Stimulated activated CD8-positive, alpha-beta memory T cell treated with anti-CD3 and anti-CD28 coated beads, Interleukin-4, amount 100 ng/mL, for 1 hour (primary cell): ENCODE measurements at places on chromosomes 12 and 14.

GRCh38 chr14:30885840-30886740 is 11.7 kb downstream of the COCH start:
- DNase-seq: no peak

DNA sequence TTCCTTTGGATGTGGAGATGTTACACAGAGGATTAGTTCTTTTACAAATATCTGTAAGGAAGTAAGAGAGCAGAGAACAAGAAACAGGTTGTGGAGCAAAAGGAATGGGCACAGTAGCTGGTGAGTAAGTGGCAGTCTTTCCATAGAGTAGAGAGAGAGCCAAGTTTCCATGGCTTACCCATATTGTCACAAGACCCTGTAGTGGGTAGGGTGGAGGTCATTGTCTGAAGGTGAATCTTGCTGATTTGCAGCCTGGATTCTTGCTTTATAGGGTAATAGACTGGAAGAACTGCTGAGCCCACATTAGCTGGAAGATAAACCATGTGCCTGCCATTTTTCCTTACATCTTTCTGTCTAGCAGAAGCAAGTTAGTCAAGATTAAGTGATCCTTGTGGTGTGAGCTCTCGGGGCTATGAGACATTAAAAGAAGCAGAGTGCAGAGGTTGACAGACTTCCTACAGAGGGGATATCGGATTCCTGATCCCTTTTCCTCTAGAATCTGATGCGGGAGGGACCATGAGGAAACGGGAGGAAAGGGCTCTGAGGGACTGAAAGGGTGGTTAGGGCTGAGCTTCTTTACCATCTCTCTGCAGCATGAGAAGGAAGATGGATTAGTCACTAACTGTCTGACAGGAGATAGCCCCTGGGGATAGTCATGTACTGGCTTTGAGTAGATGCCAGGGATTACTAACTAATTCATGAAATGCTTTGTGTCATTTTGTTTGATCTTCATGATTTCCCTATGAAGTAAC is 44.0 kb upstream of the LRTM2 start:
- no peak for DNase-seq

- no peak for DNase-seq
Measured at GRCh38 chr12:105292705-105293104, 37.8 kb upstream of the C12orf75 start.

DNA sequence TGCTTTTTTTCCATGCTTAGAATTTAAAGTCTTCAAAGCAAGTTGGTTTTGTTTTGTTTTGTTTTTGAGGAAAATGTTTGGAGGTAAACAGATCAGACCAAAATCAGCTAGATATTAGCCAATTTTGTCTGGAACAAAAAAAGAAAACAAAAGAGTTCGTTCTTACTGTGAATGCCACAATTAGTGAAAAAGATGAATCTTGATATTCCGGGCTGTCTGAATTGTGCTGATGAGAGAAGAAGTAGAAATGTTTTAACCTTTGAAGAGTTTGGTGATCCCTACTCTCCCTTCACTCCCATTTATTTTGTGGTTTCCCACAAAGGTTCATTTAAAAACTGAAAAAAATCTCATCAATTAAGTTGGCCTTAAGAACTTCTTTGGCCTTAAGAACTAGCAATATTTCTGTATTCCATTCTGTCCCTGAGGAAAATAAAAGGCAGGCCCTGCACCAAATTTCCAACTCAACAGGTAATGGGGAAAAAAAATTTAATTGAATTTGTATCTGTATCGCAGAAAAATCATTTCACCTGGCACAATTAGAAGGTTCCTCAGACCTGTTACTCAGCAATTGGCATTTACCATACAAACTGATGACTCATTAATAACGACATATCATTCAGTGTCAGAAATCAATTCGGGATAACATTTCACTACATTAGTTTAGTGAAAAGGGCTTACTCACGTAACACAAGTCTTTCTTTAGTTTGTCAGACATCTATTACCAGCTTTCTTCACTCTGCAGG is 562 bp upstream of the GLIPR1L2 start:
- DNase-seq: no peak

DNA sequence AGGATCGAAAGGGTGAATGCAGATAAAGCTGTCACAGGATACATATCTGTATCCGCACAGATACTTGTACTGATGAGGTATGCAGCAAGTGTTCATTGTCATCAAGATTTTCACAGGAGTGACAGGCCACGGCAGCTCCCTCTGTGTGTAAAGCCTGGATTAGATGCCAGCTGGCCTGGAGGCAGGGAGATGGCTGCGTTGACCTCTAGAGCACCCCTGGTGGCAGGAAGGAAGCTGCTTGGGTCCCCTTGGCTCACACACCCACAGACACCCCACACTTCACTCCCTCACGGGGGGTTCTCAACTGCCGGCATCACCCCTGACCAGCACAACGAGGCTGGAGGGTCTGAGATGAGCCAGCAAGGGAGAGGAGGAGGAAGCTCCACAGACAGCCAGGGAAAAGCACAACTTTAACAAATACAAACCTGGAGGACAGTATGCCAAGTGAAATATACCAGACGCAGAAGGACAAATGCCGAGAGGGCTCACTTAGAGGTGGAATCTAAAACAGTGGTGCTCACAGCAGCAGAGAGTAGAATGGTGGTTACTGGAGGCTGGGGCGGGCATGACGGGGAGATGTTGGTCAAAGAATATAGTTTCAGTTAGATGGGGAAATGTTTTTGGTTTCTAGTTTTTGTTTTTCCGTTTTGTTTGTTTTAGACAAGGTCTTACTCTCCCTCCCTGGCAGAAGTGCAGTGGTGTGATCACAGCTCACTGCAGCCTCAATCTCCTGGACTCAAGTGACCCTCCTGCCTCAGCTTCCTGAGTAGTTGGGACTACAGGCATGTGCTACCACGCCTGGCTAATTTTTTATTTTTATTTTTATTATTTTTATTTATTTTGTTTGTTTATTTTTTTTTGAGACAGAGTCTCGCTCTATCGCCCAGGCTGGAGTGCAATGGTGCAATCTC is 45.7 kb downstream of the TEAD4 start:
- no peak for DNase-seq

- DNase-seq: no peak
Measured at GRCh38 chr12:22900401-22900800, 275.4 kb downstream of the ETNK1 start.

GRCh38 chr14:24188251-24189058 is at the start of gene IPO4:
Gene IPO4, minus strand, starts transcription at chr14:24188816. Its CDS starts 29 bp downstream, at chr14:24188787.
- peak; percentile 86 for DNase-seq

DNA sequence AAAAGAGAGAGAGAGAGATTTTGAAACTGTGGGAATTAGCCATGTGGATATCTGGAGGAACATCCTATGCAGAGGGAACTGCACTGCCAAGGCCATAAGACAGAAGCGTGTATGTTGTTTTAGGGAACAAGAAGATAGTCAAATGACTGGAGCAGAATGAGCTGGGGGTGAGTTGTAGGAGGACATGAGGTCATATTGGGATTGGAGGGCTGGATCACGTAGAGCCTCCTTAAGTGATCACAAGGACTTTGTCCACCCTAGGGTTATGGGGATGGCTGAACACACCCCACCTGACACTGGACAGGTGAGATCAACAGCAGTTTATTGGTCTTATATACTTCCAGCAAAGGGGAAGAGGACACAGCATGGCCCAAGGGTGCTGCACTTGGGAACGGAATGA is 8.2 kb upstream of the CGRRF1 start:
- DNase-seq: no peak

DNA sequence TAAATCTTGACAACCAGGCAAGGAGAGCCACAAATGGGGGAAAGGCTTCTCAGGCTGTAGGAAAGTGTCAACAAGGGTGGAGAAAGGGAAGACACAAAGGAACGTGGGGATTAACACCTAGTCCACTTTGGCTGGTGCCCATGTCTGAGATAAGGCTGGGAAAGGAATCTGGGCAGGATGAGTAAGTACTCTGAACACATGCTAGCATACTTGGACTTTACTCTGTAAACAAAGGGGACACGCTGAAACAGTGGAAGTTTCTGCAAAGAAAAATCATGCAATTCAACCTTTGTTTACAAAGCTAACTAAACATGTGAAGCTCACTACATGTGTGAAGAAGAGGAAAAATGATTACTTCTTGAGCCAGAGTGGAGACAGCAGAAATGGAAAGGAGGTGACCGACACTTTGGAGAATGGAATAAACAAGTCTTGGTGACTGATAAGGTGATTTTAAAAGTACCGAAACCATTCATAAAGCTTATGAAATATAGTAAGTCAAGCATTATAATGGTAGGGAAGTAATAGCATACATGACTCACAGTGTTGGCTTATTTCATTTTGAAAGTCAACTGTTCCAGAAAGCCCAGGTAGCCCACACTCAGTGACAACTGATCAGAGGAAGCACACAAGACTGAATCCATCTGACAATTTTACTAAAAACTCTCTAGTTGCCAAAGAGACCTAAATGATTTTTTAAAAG is 13.2 kb downstream of the CPNE8 start:
- DNase-seq: no peak

- no peak for DNase-seq
Measured at GRCh38 chr14:35117112-35117511, 4.7 kb downstream of the PPP2R3C start.

- DNase-seq: no peak
Measured at GRCh38 chr12:27340971-27341370, 8.3 kb downstream of the BMAL2 start.

DNA sequence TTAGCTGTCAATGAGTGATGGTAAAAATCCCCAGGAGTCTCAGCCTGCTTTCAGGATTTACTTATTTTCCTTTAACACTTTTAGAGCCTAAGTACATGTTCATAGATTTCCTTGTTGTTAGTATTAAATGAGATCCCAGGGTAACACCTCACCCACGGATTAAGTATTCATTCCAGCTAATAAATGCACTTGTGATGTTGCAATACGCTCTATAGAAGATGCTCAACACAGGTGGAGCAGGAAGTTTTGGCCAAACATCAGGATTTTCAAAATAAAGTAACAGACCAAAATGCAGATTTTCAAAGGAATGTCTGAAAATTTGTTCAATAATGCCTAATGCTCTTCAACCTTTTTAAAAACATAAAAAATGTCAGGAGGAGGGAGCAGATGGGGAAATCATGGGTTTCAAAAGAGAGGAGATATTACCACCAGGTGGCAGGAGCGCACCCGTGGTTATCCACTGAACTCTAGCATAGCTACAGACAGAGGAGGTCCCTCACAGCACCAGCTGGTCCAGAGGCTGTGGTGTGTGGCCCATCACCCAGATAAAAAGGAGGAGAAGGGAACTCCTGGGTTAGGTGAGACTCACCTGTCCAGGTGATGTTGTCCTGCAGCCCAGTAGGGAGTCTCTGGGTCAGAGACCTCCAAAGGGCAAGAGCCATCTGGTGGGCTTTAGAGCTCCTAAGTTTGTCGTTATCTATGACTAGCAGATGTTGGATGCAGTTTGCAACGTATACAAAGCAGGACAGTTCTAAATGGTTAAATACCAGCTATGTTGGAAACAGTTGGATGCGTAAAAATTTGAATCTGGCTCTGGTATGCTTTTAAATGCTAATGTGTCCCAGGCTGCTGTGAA is 1158.4 kb upstream of the TMEM132C start:
- no peak for DNase-seq
